ENCODE measurements at places on chromosomes 16 and 17.

- no peak for DNase-seq
These were observed 963 bp upstream of the APRT start for GRCh38 chr16:88812513-88813268.

DNA sequence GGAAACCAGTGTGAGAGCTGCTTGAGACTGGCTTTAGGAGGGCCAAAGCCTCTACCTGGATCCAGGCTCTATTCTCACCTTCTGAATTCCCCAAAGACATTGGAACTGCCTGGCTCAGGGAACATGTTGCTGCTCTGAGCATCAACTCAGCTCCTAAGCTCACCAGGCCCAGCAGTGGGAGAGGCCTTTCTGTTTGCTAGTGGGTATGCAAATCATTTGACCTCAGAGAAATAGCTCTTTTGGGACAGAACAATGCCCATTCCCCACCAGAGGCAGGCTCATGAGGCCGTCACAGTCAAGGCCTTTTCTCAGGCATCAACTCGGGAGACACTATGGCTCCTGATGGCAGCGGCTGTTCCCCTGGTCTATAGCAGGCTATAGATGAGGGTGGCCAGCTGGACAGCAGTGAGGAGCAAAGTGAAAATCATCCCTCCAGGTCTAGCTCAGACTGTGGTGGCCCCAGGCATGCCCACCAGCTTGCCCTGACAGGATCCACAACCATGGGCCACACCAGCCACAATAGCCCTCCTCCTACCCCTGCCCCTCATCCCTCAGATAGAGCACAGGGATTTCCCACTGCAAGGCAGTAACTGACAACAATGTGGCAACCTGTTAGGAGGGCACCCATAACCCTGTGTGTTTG is 30.4 kb upstream of the GFOD2 start:
- no peak for DNase-seq

GRCh38 chr16:56615353-56615752 is 7.0 kb downstream of the MT2A start:
- DNase-seq, result no peak

- no peak for DNase-seq
These were observed 19.6 kb upstream of the P2RX1 start for GRCh38 chr17:3935825-3936355.

DNA sequence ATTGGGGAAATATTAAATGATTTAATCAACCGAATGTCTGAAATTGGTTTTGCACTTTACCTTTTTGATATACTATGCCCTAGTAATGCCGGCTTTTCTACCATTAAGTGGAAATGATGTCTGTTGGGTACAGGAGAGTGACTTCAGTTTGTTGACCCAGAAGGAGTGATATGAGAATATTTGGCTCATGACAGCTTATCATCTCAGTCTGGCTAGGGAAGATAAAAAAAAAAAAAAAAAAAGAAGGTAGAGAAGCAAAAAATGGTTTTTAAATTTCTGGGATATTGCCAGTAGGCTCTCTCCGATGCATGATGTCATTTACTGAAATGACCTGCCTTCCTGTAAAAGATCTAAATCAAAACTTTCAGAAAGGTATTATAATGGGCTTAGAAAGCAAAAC is 69.0 kb downstream of the CNTNAP4 start:
- DNase-seq, result no peak

DNA sequence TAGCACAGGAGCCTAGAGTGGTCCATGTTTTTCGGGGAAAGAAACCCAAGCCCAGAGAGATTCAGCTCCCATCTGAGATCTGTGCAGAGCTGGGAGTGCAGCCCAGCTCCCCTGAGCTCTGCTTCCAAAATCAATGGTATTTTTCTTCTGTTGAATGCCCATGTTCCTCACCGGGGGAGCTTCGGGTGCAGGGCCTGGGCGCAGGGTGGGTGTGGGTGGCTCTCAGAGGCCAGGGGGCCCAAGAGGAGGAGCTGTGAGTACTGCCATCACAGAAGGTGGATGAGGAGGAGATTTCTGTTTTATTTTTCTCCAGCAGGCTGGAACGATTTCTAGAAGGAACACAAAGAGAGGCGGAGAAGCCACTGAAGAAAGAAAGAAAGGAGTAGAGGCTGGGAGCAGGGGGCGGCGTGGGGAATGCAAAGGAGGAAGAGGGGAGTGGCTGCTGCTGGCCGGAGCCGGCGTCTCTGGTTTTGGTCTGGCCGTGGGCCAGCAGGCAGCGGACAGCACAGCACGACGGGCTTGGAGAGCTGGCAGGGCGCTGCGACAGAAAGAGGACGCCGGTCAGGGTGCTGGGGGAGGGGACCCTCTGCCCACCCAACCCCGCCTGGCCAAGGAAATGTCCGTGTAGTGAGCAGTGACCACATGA is 76.2 kb upstream of the KSR1 start:
- no peak for DNase-seq

GRCh38 chr17:59627274-59627673 is 7.6 kb downstream of the CLTC start:
- no peak for DNase-seq

DNA sequence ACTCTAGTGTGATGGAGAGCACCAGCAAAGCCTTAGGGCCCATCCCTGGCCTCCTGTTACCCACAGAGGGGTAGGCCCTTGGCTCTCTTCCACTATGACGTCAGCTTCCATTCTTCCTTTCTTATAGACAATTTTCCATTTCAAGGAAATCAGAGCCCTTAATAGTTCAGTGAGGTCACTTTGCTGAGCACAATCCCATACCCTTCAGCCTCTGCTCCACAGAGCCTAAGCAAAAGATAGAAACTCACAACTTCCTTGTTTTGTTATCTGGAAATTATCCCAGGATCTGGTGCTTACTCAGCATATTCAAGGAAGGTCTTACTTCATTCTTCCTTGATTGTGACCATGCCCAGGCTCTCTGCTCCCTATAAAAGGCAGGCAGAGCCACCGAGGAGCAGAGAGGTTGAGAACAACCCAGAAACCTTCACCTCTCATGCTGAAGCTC is at the start of gene CCL8:
Gene CCL8 (plus strand): TSS at position 397 of the 445 bp plus-strand sequence. CDS start 67 bp downstream, outside the sequence.
- DNase-seq, result no peak

Measured in NCI-H1092 (cell line).